HCT116 (cell line): ENCODE measurements at places on chromosomes 13 and 19. TPM values are rescaled to one million over a fixed set of nuclear protein-coding genes. Genes with fewer than 3 reads are reported as not detected.

Gene CGB2
- total RNA-seq, result 5.0 TPM

Gene APOC1
- 5.1 TPM for total RNA-seq

Gene ZNF844
- not detected for total RNA-seq

Gene KLK3
- total RNA-seq, result not detected

Gene TMEM272
- total RNA-seq, result 0.17 TPM

Gene ATP4A
- 0.27 TPM for total RNA-seq

Gene ADGRE2
- total RNA-seq, result 8.4 TPM

Gene SCAF1
- 96.8 TPM for total RNA-seq

Gene IL17D
- 0.25 TPM for total RNA-seq

Gene CACNA1A
- total RNA-seq, result 7.5 TPM

Gene FCER2
- total RNA-seq, result 0.20 TPM

Gene SIGLEC10
- not detected for total RNA-seq

Gene WDR62
- total RNA-seq, result 17.0 TPM

Gene KIR3DL2
- not detected for total RNA-seq

Gene TMPRSS9
- total RNA-seq, result not detected

Gene CYP2A13
- total RNA-seq, result not detected

Gene NCR1
- not detected for total RNA-seq

Gene ZNF266
- 9.4 TPM for total RNA-seq

Gene KRTDAP
- total RNA-seq, result 0.74 TPM

Gene DHRS12
- total RNA-seq, result 3.9 TPM

Gene AP1M2
- total RNA-seq, result 111 TPM

Gene TSC22D1
- 268 TPM for total RNA-seq

Gene CEACAM16
- total RNA-seq, result not detected

Gene MEDAG
- total RNA-seq, result not detected

Gene ZNF71
- not detected for total RNA-seq

Gene FGF9
- 1.5 TPM for total RNA-seq
